ENCODE measurements at places on chromosomes 2 and 18.

DNA sequence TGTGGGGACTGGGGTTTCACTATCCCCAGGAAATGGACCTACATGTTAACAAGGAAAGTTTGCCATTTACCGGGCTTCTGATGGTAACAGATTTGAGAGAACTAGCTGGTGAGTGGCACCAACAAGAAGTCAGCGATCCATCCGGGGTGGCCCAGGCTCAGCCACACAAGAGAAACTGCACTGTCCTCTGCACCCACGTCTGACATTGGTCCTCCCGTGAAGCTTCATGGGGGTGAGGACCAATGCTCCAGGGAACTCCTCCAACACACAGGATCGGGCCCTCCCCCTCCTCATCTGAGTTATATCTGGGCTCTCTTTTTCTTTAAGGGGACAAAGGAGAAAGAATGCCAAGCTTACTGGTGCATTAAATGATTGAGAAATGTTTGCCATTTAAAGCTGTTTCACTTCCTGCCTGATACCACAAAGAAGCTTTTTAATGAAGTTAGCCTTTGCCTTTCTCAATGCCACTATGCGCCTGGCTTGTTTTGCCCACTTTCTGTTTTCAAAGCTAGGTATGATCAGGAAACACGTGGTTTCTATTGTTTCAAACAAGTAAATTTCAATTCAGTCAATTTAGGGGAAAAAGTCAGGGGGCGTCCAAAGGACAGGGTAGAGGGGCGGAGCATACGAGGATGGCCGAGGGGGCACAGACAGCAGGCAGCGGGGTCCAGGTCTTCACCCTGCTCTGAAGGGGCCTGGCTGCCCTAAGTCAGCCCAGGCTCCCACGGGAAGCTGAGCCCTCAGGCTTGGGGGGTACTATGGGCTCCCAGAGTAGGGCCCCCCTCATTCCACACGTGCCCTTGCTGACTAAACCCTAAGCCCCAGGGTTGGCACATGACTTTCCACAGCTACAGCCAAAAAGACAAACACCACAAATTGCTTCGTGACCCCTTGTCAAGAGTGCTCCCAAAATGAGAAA, 204.0 kb upstream of the ID2 start:
- no peak for DNase-seq

DNA sequence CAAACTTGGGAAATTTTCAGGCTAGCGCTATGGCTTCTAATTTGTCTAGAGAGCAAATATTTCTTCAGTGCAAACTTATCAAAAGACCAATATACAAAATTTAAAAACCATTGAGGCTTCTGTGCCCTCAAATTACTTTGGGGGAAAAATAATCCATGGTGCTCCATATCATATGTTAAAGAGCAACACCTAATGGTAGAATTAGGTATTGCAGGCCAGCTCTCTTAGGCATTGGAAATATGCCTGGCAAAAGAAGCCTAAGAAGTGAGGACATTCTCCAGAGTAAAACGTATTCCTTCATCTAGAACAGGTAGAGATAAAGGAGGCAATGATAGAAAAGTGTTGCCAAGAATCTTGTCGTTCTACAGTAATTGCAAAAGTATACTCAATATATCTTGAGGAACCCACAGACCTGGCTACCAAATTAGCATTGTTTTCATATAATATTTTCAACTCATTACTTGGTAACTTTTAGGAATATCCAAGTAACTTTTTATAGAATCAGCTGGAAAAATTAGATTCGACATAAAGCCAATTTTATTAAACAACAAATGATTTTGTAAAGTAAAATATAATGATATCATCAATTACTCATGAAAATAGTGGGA, 401.1 kb downstream of the BCL11A start:
- DNase-seq: no peak

GRCh38 chr18:79400591-79401381, 5.1 kb downstream of the NFATC1 start:
- DNase-seq: no peak

DNA sequence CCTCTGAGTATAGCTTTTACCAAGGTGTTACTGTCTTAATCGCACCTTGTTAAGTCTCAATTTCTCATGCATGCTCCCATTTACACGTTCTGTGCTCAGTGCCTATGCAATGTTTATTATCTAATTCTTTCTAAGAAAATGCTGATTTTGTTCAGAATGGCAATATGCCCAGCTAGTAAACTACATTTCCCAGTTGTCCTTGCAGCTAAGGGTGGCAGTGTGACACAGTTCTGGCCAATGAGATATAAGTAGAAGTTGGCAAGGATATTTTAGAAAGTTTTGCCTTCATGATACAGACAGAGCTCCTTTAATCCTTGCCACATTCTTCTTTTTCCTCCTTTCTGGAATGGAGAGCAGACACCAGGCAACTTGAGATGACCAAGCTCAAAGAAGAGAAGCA, 45.3 kb downstream of the POLE4 start:
- no peak for DNase-seq
